ENCODE measurements at places on chromosomes 1 and 21.

GRCh38 chr1:33163621-33164519, 18.0 kb downstream of the TRIM62 start:
- DNase-seq, result no peak

GRCh38 chr1:36055706-36056105, 28.2 kb upstream of the TEKT2 start:
- DNase-seq, result no peak

GRCh38 chr1:109625601-109626560, 6.2 kb downstream of the AMPD2 start:
- no peak for DNase-seq

- DNase-seq, result no peak
Measured at GRCh38 chr1:159239551-159240220, 35.0 kb downstream of the ACKR1 start.

DNA sequence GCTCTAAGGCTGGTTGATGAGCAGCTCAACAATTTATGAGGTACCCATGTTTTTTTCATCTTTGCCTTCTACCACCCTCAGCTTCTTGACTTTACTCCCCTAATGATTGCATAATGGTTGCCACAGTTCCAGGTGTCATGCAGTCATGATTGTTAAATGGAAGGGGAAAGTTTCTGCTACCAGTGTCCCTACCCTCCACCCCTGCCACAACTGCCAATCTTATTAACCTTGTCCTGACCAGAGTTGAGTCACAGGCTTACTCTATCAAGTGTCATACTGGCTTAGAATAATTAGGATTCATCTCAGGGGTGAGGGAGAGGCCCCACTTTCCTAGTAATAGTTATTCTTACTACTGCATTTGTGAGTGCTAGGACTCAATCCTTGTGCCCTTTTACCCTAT, 7.9 kb upstream of the FUBP1 start:
- DNase-seq, result no peak

DNA sequence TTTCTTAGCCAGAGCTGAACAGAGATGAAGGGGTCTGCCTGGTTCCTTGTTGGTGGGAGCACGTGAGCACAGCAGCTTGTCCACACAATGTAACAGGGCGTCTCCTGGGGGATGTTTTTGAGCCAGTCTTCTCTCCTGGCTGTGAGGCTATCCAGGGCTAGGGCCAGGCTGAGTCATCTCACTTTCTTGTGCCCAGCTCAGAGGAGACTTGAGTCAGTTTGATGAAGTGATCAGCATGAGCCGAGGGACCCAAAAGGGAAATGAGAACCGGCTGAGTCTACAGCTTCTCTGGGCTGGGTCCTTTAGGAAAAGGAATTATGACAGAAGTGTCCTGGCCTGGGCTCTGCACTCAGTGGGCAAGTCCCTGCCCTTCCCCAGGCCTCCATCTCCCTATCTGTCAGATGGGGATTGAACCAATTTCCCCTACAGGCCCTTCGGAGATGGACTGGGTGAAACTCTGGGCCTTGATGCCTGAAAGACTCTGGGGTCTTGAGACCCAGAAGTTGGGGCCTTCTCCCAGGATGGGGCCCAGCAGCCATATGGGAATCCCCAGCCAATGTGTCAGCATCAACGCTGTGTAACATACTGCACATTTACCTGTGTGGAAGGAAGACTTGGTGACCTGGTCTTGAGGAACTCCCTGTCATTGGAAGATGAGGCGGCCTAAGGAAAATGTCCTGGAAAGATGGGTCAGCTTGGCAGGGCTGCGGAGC, 36.6 kb downstream of the DMRTB1 start:
- DNase-seq, result no peak

- DNase-seq, result no peak
Measured at GRCh38 chr1:6788946-6789345, 3.7 kb downstream of the CAMTA1 start.

DNA sequence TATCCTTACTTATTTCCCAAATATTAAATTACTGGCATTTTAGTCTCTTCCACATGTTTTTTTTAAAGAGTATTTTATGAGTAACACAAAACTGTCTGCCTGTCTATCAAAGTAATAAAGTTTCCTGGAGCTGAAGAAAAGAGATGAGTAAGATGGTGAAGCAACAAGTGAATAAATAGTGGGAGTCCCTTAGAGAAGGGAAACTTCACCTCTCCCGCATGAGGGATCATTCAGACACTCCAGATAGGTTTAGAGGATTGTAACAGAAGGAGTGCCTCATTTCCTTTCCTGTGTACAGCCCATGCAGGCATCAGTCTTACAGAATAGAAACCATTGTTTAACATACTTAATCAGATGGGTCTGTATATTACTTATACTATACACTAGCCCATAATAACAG, 205.7 kb downstream of the USP25 start:
- DNase-seq, result no peak

DNA sequence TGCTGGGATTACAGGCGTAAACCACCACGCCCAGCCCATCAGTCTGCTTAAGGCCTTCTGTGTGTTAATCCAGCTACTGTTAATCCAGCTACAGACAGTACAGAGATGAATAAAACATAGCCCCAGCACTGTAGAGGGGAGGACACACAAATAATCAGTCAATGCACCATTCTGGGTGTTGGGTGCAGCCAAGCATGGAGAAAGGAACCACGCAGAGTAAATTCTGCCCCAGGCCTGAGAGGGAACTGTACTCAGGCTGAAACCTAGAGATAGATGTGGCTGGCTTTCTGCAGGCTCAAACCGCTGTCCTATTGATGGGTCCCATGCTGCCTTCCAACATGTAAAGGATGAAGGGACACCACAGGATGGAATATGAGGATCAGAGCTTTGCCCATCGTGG, 136.8 kb upstream of the IGSF21 start:
- DNase-seq, result no peak

GRCh38 chr1:227742738-227743715, 7.8 kb downstream of the SNAP47 start:
- no peak for DNase-seq

DNA sequence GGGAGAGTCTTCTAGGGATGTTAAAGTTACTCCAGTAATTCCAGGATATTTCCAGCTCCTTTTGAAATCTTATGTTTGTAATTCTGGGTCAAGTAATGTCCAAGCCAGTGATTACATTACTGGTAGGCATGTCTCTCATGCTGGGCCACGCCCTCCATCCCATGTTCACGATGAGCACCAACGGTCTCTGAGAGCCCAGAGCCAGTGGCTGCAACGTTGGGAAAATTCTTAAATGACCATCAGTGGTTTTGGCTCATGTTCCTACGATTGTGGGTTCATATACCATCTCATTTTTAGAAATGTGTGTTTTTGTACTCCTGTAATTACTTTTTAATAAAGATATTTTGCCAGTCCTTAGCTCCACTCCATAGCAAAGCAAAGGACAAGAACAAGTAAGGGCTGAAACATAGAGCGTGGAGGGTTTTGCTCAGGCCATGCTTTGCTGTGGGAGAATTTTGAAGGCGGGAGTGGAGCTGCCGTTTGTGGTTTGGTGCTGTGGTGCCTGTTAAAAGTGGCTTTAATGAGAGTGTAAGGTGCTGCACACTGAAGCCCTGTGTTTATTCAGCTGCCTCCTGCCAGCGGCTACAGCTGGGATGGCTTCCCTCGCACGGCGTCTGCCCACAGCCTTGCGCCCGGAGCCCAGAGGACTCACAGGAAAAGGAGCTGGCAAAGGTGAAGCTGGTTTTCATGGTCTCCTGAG, 28.9 kb downstream of the VANGL1 start:
- DNase-seq, result no peak

Data from activated T-helper 1 cell treated with anti-CD3 and anti-CD28 coated beads, Interleukin-2, amount 50 U/mL, for 16 hours (primary cell).